Activated naive CD8-positive, alpha-beta T cell treated with anti-CD3 and anti-CD28 coated beads, Interleukin-2, amount 10 ng/mL, durations not matched to agents 7 days and 5 days (primary cell): ENCODE measurements at places on chromosomes 13 and 19.

- peak; percentile 70 for DNase-seq
Measured at GRCh38 chr19:2014731-2015607, 545 bp downstream of the BTBD2 start.

GRCh38 chr13:113667771-113668490, 912 bp downstream of the GRK1 start:
- no peak for DNase-seq

DNA sequence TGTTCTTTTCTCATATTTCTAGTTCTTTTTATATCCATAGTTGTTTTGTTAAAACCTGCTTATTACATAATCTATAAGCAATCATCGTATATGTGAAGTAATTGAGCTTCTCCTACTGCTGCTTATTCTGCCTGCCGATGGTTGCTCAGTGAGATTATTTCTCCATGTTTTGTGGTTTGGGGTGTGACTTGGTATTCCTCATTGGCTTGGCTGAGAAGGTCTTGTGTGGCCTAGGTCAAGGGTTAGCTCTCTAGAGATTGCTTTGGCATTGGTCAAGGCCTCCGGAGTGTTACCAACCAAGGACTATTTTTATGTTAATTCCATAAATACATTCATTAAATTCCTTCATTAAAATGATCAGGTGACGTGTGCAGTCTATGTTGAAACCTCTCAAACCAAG, 302.8 kb downstream of the MYO16 start:
- no peak for DNase-seq

DNA sequence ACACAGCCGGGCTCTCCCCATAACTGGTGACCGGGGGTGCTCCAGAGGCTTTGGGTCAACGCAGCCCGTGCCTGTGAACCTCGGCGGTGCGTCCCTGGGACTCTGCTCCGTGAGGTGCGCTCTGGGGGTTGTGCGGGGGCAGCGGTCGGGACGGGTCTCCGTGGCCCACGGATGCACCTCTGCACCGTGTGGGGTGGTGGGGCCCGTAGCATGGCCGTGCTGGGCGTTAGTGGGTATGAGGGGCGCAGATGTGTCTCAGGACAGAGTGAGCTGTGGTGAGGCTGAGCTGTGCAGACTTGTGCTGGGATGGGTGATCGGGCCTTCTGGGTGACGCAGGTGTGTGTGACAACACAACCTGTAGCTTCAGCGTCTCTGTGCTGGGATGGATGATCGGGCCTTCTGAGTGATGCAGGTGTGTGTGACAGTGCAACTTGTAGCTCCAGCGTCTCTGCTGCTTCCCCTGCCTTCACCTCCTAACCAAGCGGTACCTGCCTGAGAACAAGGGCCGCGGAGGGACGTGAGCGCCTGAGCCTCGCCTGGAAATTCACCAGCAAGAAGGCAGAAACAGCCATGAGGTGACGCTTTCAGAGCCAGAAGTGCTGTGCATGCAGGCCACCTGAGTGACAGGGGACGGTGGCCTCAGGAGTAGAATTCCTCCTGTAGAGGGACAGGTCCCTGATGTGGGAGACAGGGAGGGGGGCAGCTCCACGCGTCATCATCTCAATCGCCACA, 599 bp downstream of the ZNF331 start:
- no peak for DNase-seq

DNA sequence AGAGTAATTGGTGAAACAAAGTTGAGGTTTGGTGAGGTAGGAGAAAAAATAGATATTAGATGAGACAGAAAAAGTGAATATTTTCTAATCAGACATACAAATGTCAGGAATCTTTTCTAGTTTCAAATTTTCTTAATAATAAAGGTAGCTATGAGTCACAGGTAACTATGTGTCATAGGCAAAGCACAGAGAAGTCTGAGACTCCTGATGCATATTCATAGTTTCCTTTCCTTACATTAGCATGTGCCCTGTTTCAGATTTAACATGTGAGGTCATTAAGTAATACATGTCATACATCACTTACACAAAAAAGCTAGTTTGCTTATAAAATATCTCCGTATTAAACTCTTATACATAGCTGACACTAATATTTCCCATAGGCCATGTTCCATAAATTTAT, 1141.3 kb upstream of the PCDH20 start:
- no peak for DNase-seq

- no peak for DNase-seq
Measured at GRCh38 chr19:43719378-43719868, 3.5 kb downstream of the IRGC start.

GRCh38 chr19:17455308-17456123, 5.2 kb downstream of the NXNL1 start:
- no peak for DNase-seq

DNA sequence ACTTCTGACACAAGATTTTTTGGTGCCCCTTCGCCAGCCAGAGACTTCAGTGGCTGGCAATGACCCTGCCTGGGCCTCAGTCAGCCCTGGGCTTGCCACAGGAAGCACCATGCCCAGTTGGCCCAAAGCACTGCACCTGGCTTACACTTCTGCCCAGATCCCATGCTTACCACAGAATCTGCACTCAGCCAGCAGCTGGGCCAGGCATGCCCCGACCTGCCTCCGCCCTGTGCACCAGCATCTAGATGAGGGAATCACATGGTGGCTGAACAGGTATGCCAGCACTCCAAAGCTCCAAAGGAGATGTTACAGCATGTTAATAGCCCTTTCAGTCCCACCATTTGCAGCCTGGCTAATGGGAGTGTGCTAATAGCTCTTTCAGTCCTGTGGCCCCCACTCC, 690.9 kb downstream of the SLITRK6 start:
- no peak for DNase-seq

- DNase-seq, result peak; percentile 71
Measured at GRCh38 chr19:20051841-20052768, 12.8 kb upstream of the ZNF682 start.

GRCh38 chr13:99647596-99647985, 146.3 kb downstream of the TM9SF2 start:
- DNase-seq, result no peak

GRCh38 chr13:40228990-40229389, 437.5 kb downstream of the FOXO1 start:
- DNase-seq, result no peak

DNA sequence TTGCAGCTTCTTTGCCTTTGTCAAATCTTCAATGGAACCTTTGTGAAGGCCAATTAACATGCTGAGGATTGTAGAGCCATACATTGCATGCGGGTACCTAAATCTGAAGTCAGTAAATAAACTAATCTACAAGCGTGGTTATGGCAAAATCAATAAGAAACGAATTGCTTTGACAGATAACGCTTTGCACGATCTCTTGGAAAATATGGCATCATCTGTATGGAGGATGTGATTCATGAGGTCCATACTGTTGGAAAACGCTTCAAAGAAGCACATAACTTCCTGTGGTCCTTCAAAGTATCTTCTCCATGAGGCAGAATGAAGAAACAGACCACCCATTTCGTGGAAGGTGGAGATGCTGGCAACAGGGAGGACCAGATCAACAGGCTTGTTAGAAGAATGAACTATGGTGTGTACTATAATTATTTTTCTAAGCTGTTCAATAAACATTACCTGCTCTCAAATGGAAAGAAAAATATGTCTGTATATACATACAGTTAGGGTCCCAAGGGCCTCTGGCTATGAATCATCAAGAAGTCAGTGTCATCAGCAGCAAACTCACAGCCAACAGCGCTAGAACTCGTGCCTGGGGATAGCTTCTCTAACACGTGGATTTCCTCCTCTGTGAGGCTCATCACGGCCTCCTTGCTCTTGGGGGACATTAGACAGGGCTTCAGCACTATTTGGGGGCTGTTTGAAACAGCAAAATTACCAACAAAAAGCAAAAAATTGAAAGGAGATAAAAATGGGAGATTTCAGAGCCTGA, 2.9 kb upstream of the CD70 start:
- DNase-seq, result no peak

- no peak for DNase-seq
Measured at GRCh38 chr13:46523972-46524752, 28.8 kb upstream of the LRCH1 start.

DNA sequence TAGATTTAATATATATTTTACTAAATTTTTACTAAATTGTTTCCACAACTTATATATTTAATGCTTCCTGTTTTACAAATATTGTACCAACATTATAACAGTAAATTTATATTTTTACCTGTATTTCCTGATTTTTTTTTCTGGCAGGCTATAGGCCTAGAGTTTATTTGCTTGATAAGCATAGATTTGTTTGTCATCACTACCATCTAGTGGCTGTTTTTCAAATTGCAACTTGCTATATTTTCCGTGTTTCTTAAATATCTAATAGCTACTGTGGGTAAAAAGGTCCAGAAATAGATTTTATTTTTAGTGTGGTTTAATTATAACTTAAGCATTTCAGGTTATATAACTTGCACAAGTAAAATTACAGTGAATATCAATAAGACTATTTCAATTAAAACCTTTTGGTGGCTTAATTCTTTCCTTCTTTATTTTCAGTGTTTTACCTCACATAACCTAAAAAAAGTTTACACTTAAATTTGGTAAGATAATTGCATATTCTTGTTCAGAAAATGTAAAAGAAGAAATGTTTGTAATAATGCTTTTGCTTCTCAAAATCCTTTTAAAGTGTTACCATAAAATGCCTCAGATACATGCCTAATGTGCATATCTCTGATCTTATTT, 60.6 kb downstream of the NDFIP2 start:
- DNase-seq, result no peak

DNA sequence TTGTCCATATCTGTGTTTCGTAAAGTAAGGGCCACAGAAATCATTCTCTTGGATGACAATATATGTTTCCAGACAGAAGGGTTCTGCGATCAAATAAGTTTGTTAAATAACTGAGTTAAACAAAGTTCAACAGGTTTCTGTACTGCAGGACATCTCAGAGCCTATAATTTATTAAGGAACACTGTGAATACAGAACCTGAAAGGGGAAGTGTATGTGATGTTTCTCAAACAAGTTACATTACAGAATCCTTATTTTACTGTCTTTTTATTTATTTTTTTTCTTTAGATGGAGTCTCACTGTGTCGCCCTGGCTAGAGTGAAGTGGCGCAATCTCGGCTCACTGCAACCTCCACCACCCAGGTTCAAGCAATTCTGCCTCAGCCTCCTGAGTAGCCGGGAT, 55.4 kb upstream of the GTF2F2 start:
- DNase-seq, result no peak

DNA sequence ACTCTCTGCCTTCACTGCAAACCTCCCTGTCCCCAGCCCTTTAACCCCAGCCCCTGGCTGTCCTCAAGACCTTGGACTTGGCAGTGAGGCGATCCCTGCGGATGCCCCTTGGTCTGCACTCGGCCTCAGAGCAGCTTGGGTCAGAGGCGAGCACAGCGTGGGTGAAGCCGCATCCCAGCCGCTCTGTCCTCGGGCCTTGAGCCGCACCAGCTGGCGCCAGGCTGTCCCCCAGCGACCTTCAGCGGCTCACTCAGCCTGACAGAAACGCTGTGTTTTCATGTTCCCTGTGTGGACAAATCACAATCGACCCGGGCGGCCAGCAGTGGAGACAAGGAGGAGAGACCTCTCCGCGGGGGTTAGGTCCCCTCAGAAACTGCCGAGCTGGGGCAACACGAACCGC, 52.0 kb downstream of the GNG7 start:
- no peak for DNase-seq

DNA sequence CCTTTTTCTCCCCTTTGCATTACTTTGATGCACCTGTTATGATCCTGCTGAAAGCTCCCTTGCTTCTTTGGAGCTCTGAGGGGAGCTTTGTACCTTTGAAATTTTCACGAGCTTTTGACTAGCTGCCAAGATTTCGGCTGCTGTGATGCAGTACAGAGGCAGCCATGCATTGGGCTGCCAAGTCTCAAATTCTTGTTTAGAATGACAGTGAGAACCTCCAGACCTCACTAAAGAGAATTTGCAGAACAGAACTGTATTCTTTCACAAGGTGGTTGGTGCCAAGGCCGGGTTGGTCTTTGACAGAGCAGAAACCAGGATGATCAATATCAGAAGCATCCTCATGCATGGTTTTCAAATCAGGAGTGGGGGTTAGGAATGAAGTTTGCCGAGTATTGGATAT, 414.8 kb downstream of the GPC5 start:
- no peak for DNase-seq

DNA sequence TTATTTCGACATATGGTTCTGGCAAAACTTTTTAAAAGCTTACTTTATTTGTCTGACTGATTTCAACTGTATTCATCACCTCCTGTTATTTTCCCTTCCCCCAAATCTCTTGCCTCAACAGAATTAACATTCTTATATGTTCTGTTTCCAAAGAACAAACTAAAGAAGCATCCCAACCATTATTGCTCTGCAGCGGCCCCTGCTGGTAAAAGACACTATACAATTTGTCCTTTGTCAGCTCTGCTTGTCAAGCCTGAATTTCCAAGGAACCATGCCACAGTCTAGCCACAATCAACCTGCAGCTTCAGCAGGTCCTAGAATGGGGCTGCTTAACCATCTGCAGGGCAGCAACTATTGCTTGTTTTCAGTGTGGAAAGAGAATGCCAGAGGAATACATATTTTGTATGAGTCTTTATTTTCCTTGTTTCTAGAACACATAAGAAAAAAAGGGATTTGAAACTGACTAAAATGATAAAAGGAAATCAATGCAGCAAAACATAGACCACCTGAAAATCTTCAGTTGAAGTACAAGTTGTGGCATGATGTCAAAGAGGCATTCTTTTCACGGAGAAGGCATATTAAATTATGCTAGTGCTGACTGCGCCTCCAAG, 845.3 kb downstream of the DIAPH3 start:
- DNase-seq, result peak; percentile 59

DNA sequence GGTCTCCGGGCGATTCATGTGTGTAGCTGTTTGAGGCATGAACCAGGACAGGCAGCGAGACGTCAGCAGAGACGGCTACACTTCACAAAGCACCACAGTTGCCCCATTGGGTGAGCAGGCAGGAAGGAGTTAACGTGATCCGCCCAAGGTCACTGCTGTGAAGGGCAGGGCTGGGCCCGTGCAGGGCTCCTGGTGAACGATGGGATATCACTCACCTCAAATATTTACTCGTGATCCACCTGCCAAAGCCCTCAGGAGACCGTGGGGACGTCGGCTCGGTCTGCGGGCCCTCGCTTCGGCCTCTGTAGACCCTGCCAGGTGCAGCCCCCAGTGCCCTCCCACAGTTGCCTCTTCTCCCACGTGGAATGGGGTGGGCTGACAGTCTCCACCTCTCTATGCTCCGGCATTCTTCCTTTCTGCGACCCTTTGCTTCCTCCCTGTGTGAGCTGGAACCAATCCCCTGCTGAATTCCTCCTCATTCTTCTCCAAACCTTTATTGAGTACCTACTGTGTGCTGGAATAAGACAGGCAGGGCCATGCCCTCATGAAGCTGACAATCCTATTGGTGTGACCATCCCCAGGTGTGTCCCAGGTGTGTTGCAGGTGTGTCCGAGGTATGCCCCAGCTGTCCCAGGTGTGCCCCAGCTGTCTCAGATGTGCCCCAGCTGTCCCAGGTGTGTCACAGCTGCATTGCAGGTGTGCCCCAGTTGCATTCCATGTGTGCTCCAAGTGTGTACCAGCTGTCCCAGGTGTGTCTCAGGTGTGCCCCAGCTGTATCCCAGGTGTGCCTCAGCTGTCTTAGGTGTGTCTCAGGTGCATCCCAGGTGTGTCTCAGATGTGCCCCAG, 2.0 kb upstream of the GRK1 start:
- peak; percentile 25 for DNase-seq
